Right renal cortex interstitium (tissue), 3 donors: ENCODE measurements at places on chromosomes 16 and 17.

DNA sequence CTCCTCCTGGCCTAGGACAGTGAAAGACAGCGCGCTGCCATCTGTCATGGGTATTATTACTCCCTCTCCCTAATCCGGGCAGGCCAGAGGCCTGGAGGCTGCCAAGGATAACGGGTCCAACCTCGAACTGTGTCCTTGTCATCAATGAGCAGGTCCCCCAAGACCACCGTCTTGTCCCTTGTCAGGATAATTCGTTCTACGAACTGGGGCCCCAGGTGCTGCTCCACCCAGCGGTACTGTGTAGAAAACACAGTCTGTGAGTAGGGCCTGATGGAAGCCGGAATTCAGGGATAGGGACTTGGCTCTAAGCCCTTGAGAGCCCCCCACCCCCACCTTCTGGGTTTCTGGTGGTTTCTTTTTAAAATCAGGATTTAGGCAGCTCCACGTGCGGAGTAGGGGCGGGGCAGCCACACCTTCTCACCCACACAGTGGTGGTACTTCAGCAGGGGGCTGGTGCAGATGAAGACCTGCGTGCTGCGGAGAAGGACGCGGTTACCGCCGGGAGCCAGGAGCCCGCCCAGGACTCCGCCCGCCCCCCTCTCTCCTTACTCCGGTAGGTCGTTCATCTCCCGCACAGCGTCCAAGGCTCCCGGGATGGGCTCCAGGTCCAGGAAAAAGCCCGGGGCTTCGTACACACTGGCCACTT is 787 bp downstream of the NT5C start:
- no peak for DNase-seq

GRCh38 chr17:17900615-17901520 is 64.1 kb upstream of the SREBF1 start:
- no peak for DNase-seq

DNA sequence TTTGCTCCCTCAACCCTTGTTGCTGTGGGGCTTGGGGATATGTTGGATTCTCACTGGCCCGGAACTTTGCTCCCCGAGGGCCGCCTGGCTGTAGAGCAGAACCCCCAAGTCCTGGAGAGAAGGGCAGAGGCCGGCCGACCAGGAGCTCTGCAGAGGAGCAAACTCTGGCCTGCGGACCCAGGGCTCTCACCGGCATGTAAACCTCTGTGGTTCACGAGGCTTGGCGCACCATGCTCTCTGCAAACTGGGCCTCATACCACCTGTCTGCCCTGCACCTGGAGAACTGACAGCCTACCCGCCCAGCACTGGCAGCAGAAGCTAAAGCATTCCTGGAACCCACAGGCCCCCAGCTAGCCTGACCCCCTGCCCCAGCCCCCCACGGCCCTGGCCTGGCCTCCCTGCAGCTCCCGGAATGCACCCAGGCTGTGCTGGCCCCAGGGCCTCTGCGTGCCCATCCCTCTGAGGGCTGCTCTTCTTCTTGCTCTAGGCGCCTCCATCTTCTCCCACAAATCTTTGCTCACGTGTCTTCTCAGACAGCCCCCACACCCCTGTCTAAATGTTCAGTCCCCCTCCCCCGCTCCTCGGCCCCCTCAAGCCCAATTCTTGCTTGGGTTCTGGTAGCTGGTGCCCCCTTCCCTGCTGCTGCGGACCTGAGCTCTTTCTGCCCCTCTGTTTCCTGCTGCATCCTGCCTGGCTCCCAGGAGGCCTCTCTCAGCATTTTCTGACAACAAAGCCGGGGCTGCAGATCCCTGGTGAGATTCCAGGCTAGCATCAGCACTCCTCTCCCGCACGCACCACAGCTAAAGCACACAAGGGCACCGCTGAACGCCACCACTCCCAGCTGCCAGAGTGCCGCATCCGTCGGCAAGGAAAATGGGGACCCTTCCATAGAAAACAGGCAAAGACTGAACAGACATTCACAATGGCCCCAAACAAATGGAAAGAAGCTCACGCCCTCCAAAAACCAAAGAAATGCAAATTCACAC is 23.3 kb downstream of the ACTG1 start:
- no peak for DNase-seq

DNA sequence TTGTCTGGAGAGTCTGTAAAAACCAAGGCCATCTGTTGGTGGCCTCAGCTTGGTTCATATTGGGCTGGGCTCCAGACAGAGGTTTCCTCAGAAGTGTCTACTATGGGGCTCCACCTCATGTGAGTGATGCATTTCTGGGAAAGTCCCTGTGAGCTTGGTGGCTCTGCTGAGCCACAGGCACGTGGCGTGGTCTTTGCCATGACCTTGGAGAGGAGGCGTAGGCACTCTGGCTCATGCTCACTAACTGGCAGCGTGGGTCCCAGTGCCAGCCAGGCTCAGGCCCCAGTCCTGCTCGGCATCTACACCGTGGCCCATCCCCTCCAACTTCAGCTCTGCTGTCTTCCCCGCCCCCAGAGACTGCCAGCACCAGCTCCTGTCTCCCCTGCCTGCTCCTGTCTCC is 10.7 kb upstream of the SMTNL2 start:
- no peak for DNase-seq

GRCh38 chr16:559411-560203 is 587 bp upstream of the PRR35 start:
- DNase-seq: no peak

DNA sequence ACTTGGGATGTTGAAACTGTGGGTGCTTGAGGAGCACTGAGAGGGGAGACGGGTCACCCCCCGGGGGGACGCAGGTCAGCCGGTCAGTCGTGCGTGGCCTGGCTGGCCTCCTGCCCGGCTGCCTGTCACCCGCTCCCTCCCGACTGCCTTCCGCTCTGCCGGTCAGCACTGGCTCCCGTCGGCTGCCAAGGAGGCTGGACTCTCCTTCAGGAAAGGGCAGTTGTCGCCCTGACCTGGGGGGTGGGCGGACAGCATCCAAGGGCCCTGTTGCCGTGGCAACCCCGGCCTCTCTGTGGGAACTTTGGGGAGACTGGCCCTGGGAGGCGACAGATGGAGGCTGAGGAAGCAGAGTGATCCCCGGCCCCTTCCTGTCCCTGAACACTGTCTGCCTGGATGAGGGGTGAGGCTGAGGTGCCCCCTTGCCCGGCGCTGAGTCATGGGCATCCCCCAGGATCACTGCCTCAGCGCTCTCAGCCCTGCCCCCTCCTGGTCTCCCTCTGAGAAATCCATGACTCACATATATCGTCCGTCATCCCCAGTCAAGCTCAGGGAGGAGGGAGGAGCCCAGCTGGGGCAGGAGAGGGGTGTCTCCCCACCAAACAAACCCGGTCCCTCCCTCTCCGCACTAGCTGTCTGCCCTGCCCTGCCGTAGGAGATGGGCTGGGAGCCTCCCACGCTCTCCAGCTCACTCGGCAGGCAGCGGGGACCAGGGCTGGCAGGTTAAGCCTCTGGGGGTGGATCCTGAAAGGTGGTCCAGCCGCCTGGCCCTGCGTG is at the start of gene ADGRG1:
TSS of gene ADGRG1 (plus strand) at position 623 of the 774 bp plus-strand sequence. CDS start 21,658 bp downstream, outside the sequence.
- DNase-seq: peak; percentile 74

GRCh38 chr17:44283344-44284023 is 15.5 kb upstream of the SLC4A1 start:
- no peak for DNase-seq

- DNase-seq: no peak
Measured at GRCh38 chr17:80785477-80786178, 206.0 kb upstream of the CHMP6 start.

GRCh38 chr16:55012362-55012761 is 81.7 kb downstream of the IRX5 start:
- no peak for DNase-seq

DNA sequence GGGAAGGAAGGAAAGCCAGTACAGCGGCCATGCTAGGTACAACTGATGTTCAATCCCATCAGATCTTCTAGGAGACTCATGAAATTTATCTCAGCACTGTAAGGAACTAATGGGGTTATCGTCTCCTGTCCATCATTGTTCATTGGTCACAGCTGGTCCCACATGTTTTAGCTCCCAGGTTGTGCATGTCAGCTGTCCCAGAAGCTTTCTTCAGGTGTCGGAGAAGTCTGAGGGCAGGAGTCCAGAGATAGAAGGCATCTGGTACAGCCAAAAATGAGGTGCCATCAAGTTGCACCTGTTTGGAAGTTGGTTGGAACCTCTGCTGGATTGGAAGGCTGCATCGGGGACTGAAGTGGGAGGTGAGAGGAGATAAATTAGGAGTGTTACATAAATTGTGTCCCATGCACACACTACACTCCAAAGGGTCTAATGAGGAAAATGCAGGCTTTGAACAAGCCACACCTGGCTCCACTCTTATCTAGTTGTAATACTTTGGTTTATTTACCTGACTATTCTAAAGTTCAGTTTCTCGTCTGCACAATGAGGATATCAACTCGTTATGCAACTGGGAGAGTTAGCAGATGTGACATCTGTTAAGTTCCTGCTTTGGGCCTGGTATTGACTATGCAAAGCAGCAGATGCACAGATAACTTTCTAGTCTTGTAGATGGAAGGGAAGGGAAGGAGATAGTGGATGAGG is 62.9 kb downstream of the MAP2K6 start:
- DNase-seq: no peak

GRCh38 chr17:44965481-44966234 is 2.4 kb downstream of the C1QL1 start:
- DNase-seq: no peak

- DNase-seq: no peak
Measured at GRCh38 chr16:10153985-10154384, 28.2 kb downstream of the GRIN2A start.

- no peak for DNase-seq
Measured at GRCh38 chr16:85025781-85026653, 1.6 kb upstream of the KIAA0513 start.

- DNase-seq: no peak
Measured at GRCh38 chr17:6756425-6757031, 682 bp downstream of the XAF1 start.

- no peak for DNase-seq
Measured at GRCh38 chr17:16820161-16820877, 130.3 kb downstream of the CCDC144A start.

GRCh38 chr16:71441348-71442050 is 355 bp downstream of the TLE7 start:
- no peak for DNase-seq

DNA sequence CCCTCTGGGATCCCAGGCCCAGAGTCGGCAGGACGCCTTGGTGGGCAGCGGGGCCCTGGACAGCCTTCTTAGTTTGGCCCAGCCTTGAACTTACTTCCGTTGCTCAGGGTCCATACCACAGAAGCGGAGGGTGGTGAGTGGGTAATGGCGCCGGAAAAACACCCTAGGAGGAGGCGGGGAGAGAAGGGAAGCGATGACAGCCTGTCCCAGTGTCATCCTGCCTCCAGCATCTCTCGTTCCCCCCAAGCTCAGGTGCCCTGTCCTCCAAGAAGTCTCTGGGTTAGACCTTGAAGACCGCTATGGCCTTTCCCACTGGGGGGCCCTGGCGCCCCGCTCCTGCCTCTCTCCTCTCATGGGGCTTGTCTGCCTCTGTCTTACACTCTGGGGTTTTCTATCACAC is 22.9 kb downstream of the TNS4 start:
- DNase-seq: no peak

GRCh38 chr17:8121681-8122421 is 2.1 kb downstream of the HES7 start:
- DNase-seq: no peak

GRCh38 chr17:60888812-60889709 is 211.4 kb downstream of the BCAS3 start:
- no peak for DNase-seq

DNA sequence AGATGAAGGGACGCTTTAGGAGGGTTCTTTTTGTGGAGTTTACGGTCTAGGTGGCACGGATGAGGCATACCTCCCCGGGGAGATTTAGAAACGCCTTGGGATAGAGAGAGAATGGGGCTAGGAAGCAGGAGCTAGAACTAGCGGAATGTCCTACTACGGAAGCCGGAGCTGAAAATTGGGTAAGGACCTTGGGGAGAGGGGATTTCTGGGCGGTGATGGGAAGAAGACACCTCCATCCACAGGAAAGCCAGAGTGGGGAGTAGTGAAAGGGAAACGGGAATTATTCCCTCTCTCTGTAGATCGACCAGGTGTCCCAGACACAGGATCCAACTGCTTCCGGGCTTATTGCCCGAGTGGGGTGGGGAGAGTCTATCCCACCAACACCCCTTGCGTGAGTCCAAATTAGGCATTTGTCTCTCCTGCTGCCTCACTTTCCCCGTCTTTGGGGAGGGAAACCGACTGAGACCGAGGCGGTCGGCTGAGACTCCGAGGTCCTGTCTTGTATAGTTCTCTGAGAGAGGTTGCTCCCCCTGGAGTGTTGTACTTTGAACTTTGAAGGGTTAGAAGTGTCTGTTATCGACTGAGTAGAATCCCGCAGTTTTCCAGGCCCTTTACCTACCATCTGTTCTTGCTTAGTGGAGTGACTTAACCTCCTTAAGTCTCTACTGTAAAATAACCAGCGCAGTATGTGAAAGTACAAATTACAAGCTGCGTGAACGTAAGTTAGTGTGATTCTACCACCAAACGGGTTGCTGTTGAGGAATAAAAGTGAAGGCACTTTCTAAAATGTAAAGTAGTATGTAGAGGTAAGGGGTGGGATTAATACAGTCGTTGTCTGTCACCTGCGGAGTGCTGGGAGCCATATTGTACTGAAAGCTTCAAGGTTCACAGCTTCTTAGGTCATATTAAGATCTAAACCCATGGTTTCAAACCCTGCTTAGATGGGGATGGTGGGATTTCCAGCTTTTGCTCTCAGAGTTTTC is 1.0 kb downstream of the RSPRY1 start:
- DNase-seq: no peak

DNA sequence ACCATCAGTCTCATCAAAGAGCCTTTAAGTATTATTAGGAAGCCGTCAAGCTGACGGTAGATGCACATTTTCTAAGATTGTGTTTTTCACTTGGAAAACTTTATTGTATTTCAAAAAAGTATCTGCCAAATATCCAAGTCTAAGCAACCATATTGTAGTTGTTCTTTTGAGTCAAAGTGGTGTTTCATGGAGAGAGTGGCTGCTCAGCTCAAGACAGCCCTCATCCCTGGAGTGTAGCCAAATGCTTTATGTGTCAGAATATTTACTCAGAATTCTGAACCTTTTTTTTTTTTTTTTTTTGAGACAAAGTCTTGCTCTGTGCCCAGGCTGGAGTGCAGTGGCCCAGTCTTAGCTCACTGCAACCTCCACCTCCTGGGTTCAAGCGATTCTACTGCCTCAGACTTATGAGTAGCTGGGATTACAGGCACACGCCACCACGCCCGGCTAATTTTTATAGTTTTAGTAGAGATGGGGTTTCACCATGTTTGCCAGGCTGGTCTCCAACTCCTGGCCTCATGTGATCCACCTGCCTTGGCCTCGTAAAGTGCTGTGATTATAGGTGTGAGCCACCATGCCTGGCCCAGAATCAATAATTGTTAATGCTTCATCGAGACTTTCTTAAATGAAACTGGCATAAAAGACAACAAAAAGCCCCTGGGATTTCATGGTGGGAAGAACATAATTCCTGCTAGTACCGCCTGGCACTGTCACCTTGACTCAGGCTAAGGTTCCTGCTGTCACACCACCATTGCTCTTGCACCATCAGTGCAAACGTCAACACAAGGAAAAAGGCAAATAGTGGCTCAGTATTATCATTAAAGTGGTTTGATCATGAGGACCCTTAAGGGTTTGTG is 45.5 kb downstream of the PRKCA start:
- no peak for DNase-seq
